ENCODE measurements at places on chromosomes 4 and X. TPM values are rescaled to one million over a fixed set of nuclear protein-coding genes. Genes with fewer than 3 reads are reported as not detected.

DNA sequence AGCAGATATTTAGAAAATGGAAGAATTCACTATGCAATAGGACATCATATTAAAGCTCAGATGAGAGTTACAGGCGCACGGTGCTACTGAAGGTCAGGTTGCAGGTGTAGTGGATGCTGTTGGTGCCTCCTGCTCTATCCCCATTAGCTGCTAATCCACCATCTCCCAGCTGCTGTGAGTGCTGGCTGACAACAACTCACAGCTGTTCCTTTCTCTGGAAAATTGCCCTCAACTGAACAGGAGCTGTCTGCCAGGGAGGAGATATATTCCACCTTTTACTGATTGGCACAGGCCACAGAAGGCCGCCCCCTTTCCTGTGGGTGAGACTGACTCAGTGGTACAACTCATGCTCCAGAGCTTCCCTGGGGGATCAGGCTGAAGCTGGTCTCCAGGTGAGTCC, 48.7 kb downstream of the UCHL1 start:
- H3K4me3 ChIP-seq, result no peak overlapping the region
- no peak for DNase-seq
- no peaks in the 10 kb centered on the region for H3K27me3 ChIP-seq
- no peaks in the 10 kb centered on the region for H3K4me1 ChIP-seq
- no peaks in the 10 kb centered on the region for H3K36me3 ChIP-seq
- H3K27ac ChIP-seq, result no peak overlapping the region

DNA sequence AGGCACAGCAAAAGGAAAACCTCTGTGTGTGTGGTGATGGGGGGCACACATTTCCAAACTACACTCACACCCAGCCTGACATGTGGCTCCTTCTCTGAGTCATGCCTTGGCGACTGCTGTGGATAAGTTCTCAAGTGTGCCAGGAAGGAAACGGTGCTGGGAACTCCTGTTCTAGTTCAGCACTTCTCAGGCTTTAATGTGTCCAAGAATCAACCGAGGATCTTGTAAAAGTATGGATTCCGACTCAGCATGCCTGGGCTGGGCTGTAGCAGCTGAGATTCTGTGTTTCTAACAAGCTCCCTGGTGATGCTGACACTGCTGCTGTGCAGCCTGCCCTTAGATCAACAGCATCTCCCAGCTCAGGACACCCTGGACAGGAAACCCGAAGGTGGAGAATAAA, 20.2 kb downstream of the CLNK start:
- no peaks in the 10 kb centered on the region for H3K4me1 ChIP-seq
- no peak overlapping the region for H3K4me3 ChIP-seq
- H3K36me3 ChIP-seq, result no peaks in the 10 kb centered on the region
- H3K27ac ChIP-seq, result no peak overlapping the region
- DNase-seq, result no peak
- H3K27me3 ChIP-seq, result no peaks in the 10 kb centered on the region

- DNase-seq, result no peak
- no peak overlapping the region for H3K4me3 ChIP-seq
- no peaks in the 10 kb centered on the region for H3K36me3 ChIP-seq
- no peak overlapping the region for H3K27ac ChIP-seq
- peaks cover 20% of the 10 kb centered on the region for H3K4me1 ChIP-seq
Measured at GRCh38 chr4:159008671-159009070, 94.2 kb upstream of the RAPGEF2 start.

GRCh38 chrX:15546745-15547144, 46.1 kb downstream of the BMX start:
- H3K27me3 ChIP-seq, result no peaks in the 10 kb centered on the region
- no peak for DNase-seq
- H3K4me3 ChIP-seq, result no peak overlapping the region
- no peak overlapping the region for H3K27ac ChIP-seq
- no peaks in the 10 kb centered on the region for H3K4me1 ChIP-seq

The GNRHR gene
- total RNA-seq, result not detected
